ENCODE measurements at places on chromosomes 5 and 9. TPM values are rescaled to one million over a fixed set of nuclear protein-coding genes. Genes with fewer than 3 reads are reported as not detected.
A peak's percentile ranks its signal among the peaks of the same experiment; 100 is the strongest.

DNA sequence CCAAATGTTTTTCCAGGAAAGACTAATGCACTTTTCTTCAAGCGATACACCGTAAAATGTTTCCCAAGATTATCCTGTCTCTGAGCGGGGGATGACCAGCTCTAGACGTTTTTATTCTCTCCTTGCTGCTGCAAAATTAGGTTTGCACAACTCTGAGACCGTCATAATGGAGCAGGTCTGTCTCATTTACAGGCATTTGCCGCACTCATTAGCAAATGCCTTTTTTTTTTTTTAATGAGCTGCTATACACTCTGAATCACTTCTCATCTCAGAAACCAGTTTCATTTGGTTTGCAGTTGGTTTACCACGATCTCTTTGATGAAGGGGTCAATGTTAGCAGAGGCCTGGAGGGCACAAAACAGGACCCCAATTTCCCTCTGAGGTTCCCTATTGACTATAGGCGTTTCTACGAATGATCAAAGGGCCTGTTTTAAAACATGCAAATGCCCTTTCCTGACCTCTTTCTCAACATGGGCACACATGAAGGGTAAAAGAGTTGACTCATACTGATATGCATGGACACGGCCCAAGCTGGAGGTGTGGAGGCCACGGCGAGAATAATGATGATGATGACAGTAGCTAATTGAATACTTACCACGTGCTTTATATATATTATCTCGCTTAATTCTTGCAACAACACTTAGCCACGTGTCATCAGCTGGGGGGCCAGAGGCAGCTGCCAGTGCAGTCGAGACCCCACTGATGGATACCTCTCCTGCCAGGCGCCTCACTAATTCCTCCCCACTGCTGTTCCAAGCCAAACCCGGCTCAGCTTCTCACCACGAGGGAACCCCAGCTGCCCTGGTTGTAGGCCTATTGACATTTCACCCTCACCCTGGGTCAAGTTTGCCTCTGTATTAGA, 89.9 kb upstream of the PTCH1 start:
- DNase-seq, result no peak

DNA sequence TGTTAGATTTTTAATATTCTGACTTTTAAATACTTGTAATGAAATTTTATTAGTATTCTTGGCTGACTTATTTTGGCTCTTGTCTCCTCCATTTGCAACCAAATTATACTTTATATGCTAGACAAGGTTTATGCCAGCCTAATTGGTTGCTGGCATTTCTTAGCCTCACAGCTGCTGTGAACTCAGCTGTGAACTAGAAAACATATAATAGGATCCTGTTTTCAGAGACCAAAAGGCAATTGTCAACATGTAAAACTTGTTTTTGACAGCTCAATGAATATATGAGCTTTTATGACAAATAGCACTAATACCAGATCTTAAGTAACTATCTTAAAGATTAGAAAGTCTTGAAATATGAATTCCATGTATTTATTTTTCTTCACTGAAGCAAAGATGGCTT, 25.9 kb downstream of the KIF2A start:
- DNase-seq, result no peak

DNA sequence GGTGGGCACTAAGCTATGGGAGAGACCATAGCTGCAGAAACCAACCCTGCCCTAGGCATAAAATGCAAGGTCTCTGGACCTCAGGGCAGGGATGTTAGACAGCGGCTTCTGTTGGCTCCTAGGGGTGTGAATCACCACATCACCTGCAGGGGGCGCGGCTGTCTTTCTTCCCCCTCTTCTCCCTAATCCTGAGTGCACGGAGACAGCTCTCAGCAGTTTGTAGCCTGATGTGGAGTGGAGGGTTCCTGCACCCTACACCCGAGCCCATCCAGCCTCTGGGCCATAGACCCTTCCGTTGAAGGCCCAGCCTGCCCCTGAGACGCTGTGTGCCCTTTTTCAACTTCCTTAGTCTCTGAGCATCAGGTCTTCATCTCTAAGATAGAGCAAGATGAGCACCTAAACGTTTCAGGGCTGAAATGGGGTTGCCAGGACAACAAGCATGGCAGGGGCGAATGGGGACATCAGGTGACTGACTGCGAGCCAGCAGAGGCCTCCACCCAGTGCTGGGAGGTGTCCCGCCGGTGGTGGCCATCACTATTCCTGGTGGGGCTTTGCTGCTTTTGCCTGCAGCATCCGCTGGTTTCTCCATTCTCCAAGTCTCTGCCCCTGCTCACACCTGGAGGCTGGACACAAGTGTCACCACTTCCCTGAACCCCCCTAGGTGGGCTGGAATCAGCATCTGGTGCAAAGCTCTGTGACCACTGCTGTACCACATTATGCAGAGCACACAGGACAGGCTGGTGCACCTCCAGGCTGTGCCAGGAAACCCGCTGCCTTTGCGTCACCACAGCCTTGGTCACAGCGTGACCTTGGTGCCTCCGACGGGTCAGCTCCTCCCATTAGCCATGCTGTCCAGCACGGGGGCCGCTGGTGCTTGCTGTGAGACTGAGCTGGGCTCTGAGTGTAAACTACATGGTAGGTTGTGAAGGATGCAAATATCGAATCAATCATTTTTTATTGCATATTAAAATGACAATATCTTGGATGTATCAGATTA, 2.5 kb upstream of the SEC16A start:
- DNase-seq, result peak; percentile 92

DNA sequence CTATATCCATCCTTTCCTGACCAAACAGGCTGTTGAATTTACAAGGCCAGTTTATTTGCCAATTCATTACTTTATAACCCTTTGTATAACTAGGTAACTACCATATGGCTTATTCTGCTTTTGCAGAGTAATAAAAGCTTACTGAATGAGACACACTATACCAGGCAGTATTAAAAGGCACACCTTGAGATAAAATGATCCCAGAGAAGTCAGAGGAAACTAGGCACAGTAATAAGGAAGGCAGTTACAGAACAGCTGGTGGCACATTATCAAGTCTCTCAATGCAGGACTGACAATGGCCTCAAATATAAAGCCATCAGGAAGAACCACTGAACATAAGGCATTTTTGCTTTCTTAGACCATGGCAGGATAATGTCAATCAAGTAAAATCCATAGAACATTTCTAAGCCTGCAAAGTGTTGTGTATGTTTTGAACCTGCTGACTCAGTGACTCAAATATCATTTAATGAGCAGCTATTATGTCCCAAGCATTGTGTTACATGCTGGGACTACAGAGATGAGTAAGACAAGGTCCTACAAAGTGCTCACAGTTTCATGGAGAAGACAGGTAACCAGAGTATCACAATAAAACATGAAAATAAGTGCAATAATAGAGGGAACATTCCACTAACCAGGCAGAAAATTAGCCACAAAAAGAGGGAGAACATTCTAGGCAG, 52.5 kb downstream of the OXCT1 start:
- DNase-seq, result no peak

GRCh38 chr9:12854221-12854620, 79.4 kb downstream of the LURAP1L start:
- no peak for DNase-seq

DNA sequence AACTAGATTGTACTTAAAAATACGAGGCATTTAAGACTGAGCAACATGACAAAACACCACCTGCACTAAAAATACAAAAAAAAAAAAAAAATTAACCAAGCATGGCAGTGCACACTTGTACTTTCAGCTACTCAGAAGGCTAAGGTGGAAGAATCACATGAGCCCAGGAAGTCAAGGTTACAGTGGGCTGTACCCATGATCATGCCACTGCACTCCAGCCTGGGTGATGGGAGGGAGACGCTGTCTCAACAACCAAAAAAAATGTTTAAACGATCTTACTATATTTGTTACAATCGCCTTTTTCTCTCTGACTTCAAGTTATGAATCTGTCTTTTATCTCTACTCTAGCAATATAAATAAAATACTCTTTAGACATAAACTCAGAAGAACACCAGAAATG, 1454.3 kb downstream of the MAT2B start:
- DNase-seq, result no peak

CSF1R gene
- total RNA-seq, result 20.4 TPM

MAMDC2 gene
- 3.5 TPM for total RNA-seq

GALNT12 gene
- 139 TPM for total RNA-seq

All from mucosa of descending colon (tissue), 3 donors.